Inflammatory macrophage (primary cell): ENCODE measurements at places on chromosomes 1 and 21.

- DNase-seq, result no peak
Measured at GRCh38 chr1:88200545-88200944, 483.5 kb upstream of the PKN2 start.

DNA sequence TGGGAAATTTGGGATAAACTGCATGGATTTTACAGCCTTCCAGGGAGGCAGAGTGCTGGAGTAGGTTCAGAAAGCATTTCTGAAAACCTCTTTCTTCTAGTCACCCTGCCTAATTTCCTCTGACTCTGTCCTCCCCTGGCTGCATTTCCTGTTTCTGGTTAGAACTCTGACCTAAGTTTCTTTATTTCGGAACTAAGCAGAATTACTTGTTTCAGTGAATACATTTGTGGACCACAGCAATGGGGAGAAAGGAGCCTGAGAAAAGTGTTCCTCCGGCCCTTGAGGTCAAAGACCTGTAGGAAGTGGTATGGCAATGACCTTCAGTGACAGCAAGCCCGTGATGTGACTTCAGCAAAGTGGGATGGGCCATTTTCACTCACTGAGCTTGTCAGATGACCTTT, 173.4 kb upstream of the RUNX1 start:
- DNase-seq, result peak; percentile 52

DNA sequence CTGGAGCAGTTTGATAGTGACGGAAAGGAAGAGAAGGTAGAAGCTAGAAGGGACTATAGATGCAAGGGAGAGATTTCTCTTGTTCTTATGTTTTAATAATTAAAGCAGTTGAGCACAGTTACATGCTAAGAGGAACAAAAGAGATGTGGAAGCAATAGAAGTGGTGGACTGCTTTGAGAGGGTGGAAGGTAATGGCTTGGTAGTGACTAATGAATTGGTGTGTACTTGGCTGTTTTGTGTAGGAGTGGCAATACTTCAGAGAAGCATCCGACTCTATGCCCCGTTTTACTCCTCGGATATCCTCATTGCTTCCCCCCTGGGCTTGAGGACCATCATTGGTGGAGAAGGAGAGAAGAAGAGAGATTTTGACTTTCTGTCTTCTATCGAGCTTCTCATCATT, 12.8 kb downstream of the UTP25 start:
- DNase-seq, result no peak

GRCh38 chr1:183226361-183226760, 40.3 kb downstream of the LAMC2 start:
- DNase-seq, result no peak

GRCh38 chr21:15252431-15252830, 187.6 kb upstream of the NRIP1 start:
- DNase-seq, result peak; percentile 52

- no peak for DNase-seq
Measured at GRCh38 chr1:246776923-246777322, 52.7 kb downstream of the SCCPDH start.

GRCh38 chr1:183096894-183097293, 73.7 kb downstream of the LAMC1 start:
- DNase-seq, result no peak

DNA sequence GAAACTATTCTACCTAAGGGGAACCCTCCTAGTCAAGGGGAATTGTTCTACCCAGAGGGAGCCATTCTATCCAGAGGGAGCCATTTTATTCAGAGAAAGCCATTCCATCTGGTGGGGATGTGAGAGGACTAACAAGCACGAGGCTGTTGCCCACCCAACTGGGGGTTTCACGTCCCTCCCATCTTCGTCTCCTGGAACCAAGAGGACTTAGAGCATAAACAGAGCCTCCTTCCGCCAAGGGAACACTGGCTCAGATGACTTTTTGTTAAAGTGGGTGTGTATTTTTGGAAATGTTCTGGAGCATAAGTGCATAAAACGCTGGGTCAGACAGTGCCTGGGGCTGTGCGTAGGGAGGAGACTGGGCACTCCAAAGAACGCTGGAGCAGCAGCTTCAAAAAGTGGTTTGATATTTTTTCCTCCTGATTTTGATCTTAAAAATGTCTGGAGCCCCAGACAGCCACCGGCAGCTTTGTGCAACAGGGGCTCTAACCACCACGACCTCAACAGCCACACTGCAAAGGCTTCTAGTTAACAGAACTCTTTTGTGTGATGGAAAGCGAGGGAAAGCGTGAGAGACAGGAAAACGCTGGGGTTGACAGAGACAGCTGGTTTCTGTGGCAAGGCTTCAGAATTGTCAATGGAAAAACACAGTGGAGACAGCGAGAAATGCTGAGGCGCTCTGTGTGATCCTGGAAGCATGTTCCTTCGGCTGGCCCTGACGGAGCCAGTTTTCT, 363.6 kb upstream of the CAMK1G start:
- no peak for DNase-seq

- DNase-seq, result no peak
Measured at GRCh38 chr1:212618466-212619210, 10.1 kb downstream of the ATF3 start.

DNA sequence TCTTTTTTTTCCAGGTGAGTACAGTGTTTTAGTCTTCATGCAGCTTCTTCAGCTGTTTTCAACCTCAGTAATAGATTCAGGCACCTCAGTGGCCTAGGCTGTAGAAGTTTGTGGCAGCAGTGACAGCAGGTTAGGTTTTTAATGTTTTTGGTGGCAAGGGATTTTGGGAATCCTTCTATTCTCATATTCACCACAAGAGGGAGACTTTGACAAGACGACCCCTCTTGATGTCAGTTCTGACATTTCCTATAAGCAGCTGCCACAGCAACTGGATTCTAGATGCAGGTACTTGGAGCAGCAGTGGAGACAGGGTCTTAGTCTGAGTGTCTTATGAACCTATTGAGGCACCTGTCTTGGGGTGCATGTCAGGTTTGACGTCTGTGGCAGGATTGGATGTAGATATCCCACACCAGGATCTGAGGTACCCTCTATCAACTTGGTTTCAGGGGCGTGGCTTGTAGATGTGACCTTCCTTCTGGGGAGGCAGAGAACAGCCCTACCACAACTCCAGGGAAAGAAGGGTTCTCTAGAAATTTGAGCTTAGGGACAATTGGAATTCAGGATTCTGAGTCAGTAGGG, 1104.2 kb upstream of the TMPRSS15 start:
- DNase-seq, result no peak

- DNase-seq, result no peak
Measured at GRCh38 chr1:236148470-236148845, 6.1 kb downstream of the GPR137B start.

DNA sequence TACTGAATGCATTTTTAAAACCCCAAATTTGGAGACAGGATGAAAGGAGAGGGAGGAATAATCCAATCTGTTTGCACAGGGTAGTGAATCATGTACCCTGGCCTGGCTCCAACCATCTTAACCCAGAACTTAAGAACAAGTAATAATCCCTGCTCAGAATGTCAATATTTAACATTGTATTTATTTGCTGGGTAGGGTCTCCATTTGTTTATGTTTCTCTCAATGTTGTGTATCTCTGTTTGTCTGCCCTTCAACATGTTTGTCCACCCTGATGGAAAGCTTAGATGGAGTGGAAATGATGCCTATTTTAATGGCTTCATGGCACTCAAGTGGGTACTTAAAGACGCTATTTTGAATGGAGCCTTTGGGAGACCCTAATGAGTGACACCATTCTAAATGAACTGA, 54.4 kb upstream of the CDC42BPA start:
- no peak for DNase-seq

GRCh38 chr1:61322769-61323168, 240.4 kb downstream of the NFIA start:
- DNase-seq, result no peak

- no peak for DNase-seq
Measured at GRCh38 chr1:87972811-87973210, 644.1 kb downstream of the LMO4 start.
